ENCODE measurements at places on chromosomes 5 and 9.

DNA sequence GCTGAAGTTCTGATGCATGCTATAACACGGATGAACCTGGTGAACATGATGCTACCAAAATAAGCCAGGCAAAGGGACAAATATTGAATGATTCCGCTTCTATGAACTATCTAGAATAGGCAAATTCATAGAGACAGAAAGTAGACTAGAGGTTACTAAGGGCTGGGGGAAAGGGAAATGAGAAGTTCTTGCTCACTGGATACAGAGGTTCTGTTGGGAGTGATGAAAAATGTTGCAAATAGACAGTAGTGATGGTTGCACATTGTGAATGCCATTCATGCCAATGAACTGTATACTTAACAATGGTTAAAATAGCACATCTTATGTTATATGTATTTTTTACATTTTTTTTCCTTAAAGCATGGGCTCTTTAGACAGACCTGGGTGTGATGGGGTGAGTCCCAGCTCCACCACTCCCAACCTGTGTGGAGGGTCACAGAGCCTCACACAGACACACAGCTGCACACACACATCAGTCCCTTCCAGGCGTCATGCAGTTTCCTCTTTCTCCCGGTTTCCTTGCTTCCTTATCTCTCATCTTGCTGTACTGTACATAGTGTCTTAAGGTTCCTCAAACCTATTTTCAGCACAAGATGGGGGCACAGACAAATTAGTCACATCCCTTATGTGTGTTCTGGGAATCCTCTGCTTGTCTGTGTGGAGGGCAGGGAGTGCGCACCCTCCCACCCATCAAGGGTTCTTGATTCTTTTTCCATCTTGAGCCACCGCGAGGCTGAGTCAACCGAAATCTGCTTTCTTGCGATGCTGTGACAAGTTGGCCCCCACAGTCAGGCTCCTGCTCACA is 192.9 kb downstream of the CRB2 start:
- no peak overlapping the region for H3K27ac ChIP-seq
- no peaks in the 10 kb centered on the region for H3K27me3 ChIP-seq
- no peaks in the 10 kb centered on the region for H3K4me1 ChIP-seq
- no peak for DNase-seq

- no peak overlapping the region for H3K4me3 ChIP-seq
- no peaks in the 10 kb centered on the region for H3K27me3 ChIP-seq
Measured at GRCh38 chr9:8727191-8727590, 927.6 kb upstream of the DMAC1 start.

DNA sequence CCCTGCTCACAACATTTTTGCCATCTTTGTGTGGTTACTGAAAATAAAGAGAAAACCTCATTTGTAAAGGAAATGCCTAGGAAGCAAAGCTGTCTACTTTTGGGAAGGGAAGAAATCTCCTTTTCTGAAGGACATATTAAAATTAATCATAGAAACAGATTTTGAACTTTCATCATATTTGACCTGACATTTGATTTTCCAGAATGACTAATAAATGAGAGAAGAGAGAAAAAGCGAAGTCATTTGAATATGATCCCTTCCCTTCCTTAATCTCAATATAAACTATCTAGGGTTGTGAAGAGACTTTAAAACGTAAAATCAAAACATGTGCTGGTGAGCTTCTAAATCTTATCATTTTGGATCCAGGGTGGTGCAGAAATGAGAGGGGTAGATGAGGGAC is 66.3 kb downstream of the FEM1C start:
- H3K4me1 ChIP-seq: no peaks in the 10 kb centered on the region
- H3K4me3 ChIP-seq: no peak overlapping the region
- no peaks in the 10 kb centered on the region for H3K36me3 ChIP-seq
- no peak overlapping the region for H3K27ac ChIP-seq
- peaks cover 5% of the 10 kb centered on the region for H3K27me3 ChIP-seq

DNA sequence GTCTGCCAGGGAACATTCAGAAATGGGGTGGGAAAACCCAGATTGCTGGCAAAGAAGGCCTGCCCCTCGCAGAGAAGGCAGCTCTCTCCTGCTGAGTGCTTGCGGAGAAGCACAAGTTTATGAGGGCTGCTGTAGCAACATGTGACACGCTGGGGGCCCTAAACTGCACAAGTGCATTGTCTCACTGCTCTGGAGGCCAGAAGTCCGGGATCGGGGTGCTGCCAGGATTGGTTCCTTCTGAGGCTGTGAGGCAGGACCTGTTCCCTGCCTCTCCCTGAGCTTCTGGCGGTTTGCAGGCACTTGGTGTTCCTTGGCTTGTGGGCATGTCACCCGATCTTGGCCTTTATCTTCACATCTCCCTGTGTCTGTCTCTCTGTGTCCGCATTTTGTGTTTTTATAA is 75.6 kb upstream of the NEURL1B start:
- H3K27me3 ChIP-seq: peaks cover 8% of the 10 kb centered on the region
- H3K36me3 ChIP-seq: no peaks in the 10 kb centered on the region
- H3K4me1 ChIP-seq: no peaks in the 10 kb centered on the region
- H3K27ac ChIP-seq: no peak overlapping the region
- DNase-seq: no peak

GRCh38 chr9:88481933-88482332 is 53.0 kb upstream of the NXNL2 start:
- DNase-seq: no peak
- H3K4me1 ChIP-seq: no peaks in the 10 kb centered on the region
- H3K4me3 ChIP-seq: no peak overlapping the region
- no peaks in the 10 kb centered on the region for H3K27me3 ChIP-seq

- DNase-seq: no peak
- H3K4me1 ChIP-seq: no peaks in the 10 kb centered on the region
- no peak overlapping the region for H3K27ac ChIP-seq
- H3K27me3 ChIP-seq: no peaks in the 10 kb centered on the region
Measured at GRCh38 chr5:143585970-143586369, 182.5 kb upstream of the NR3C1 start.

GRCh38 chr5:171168171-171168570 is 140.9 kb upstream of the TLX3 start:
- H3K36me3 ChIP-seq: no peaks in the 10 kb centered on the region
- H3K27ac ChIP-seq: no peak overlapping the region
- H3K4me3 ChIP-seq: no peak overlapping the region
- H3K4me1 ChIP-seq: no peaks in the 10 kb centered on the region

DNA sequence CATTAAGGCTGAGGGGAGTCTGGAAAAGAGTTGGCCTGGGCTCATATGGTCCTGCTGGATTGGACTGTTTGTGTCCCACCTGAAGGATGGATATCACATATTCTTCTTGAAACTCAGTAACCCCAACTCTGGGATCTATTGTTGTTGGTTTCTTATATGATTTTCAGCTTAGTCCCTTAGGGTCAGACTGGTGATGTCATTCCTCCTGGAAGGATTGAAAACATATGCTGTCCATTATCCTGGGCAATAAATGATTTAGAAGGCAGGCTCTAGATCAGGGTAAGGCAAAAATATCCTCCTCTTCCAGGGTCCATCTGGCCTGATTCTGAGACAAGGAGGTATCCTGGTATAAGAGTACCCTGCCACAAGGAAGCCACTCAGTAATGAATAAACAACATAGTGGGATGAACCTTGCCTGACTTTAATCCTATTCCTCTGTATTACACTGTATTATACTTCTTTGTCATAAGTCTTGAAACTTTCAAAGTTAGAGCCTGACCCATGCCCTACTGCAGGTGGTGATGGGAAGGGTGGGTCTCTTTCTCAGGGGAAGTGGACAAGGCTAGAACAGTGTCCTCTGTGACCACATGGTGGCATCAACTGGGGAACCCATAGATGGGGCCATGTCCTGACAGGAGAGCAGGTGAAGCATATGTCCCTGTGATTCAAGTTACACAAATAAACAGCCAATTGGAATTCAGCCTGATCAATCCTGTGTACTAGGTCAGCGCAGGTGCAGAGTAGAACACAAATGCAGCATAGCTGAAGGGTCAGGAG is 454.4 kb upstream of the TRPC7 start:
- H3K27me3 ChIP-seq: no peaks in the 10 kb centered on the region
- no peaks in the 10 kb centered on the region for H3K4me1 ChIP-seq
- no peak overlapping the region for H3K27ac ChIP-seq

Measured in CD4-positive, alpha-beta T cell (primary cell).